ENCODE measurements at places on chromosomes 5 and 9. TPM values are rescaled to one million over a fixed set of nuclear protein-coding genes. Genes with fewer than 3 reads are reported as not detected.

GAS1 gene
- polyA plus RNA-seq, result 38.9 TPM

DNA sequence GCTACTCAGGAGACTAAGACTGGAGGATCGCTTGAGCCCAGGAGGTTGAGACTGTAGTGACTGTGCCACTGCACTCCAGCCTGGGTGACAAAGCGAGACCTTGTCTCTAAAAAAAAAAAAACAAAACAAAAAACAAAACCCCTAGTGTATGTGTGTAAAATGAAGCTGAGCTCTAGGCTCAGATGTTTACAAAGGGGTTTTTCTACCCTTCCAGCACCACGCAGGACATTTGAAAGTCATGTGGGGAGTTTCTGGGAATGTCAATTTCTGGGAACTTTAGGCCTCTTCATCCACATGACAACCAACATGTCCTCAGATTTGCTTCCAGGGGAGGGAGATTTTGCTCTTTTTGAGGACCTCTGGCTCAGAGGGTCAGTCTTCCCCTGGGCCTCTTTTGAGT is 42.4 kb upstream of the AIF1L start:
- no peak for DNase-seq

DNA sequence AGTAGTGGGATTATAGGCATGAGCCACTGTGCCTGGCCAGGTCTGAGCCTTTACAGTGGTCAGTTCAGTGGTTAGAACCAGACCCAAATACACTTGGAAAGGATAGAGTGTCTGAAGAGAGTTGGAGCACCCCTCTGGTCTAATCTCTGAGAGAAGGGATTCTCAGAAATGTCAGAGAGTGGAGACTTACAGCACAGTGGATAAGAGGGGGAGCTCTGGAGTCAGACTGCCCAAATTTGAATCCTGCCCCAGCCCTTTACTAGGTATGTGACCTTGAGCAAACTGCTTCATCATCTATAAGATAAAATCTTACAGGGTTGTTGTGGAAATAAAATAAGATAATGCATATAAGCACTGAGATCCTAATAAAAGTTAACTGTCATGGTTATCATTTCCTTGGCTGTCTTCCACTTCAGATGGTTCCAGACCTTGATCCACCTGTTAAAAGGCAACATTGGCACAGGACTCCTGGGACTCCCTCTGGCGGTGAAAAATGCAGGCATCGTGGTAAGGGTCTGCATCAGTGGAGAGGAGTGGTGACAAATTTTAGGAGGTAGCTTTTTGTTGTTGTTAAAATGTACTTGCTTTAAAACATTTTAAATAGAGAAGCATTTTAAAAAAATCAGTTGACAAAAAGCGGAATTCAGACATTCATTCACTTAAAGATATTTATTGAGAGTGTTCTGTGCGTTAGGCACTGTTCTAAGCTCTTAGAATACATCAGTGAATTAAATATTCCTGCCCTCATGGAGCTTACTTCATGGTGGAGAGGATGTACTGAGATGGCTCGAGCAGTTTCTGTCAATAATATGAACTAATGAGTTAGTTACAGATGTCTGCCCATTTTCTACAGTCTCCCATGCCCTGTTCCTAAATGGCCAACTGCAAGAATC is 16.0 kb downstream of the SLC36A1 start:
- DNase-seq, result no peak

DNA sequence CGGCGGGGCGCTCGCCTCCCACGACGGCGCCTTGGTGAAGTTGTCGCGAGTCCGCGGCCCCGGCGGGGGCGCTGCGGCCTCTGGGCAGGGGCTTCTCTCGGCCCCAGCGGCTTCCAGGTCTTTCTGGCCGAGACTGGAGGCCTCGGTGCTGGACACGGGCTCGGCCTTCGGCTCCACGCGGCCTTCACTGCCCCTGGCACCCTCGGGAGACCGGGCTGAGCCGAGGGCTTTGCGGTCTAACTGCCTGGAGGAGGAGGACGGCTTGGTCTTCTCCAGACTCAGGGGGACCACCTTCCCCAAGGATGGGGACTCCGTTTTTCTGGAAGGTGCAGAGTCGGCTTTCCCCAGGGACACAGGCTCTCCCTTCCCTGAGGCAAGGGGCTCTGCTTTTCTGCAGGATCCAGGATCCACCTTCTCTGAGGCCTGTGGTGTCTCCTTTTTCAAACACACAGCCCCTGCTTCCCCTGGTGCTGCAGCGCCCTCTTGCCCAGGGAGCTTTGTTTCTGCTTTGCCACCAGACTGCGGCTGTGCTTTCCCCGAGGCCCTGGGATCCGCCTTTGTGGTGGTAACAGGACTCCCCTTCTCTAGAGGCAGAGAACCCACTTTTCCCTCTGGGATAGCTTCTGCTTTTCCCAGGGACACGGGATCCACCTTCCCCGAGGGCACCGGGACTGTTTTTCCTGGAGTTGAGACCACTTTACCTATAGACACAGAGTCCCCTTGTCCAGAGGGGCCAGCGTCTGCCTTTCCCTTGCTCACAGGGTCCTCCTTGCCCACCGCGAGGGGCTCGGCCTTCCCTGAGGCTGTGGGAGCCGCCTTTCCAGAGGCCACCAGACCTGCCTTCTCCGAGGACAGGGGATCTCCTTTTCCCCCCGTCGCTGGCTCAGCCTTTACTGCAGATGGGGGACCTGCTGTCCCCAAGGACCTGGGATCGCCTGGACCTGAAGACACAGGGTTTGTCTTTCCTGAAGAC is 12.3 kb downstream of the GPRIN1 start:
- no peak for DNase-seq

GABRA1 gene
- polyA plus RNA-seq, result not detected

RECK gene
- 22.8 TPM for polyA plus RNA-seq

GRCh38 chr9:108845947-108846346 is 9.8 kb downstream of the ACTL7B start:
- DNase-seq, result no peak

TRIP13 gene
- 24.1 TPM for polyA plus RNA-seq

DNA sequence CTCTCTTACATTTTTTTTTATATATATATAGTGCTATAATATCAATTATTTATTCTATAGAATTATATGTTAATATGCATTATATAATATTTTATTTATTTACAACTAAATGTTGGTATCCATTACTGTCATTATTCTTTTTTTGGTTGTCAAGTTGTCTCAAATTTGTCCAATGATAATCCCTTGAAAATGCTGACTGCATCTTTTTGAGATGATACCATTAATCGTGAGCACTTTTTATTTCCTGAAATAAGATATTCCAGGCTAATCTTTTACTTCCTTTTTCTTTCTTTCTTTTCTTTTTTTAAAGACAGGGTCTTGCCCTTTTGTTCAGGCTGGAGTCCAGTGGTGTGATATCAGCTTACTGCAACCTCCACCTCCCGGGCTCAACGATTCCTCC is 12.7 kb upstream of the MPDZ start:
- DNase-seq, result no peak

GRCh38 chr5:59321642-59322041 is 571.9 kb downstream of the PDE4D start:
- DNase-seq, result no peak

DNA sequence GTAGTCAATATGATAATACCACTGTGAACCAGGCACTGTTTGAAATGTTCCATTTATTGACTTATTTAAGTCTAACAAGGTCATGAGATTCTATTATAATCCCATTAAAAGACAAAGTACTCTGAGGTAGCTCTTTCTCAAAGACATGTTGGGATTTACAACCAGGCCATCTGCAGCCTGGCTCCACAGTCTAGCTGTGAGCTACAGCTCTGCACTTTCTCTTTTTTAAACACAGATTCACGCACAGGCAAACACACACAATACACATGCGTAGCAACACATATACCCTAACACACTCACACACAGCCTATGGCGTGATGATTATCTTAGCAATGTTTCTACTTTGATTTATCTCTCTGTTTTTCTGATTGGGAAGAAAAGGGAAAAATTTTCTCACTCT is 174.3 kb downstream of the PRR16 start:
- DNase-seq, result no peak

NOL8 gene
- 13.2 TPM for polyA plus RNA-seq

DNA sequence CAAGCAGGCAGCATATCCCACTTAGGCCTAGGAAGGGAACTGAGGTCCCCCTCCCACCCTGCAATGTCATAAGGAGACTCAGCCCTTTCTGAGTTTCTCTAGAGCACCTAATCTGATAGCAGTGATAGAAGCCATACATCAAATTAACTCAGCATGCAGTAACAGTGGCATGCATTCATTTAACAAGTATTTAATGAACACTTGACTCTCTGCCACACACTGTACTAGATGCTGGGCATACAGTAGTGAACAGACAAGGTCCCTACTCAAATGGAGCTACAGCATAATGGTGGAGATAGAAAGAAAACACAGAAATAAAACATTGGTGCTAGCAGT is 58.6 kb downstream of the SLC22A5 start:
- no peak for DNase-seq

- DNase-seq, result no peak
These were observed 41.9 kb downstream of the MTRR start for GRCh38 chr5:7910738-7911428.

ARHGEF37 gene
- 1.3 TPM for polyA plus RNA-seq

GRCh38 chr5:145847499-145848497 is 12.7 kb upstream of the PRELID2 start:
- no peak for DNase-seq

GRCh38 chr5:79436821-79437220 is 77.1 kb downstream of the HOMER1 start:
- no peak for DNase-seq

DNA sequence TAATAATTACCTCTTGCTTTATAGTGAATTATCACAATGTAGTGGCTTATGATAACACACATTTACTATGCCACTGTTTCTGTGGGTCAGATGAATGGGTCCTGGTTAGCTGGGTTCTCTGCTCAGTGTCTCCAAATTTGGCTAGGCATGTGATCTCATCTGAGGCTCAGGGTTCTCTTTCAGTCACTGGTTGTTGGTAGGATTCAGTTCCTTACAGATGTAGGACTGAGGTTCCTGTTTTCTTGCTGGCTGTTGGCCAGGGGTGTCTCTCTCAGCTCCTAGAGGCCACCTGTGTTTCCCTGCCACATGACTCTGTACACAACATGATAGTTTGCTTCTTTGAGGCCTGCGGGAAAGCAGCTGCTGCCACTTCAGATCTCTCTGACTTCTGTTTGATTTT is 7.1 kb downstream of the NFX1 start:
- no peak for DNase-seq

ZNF883 gene
- 2.3 TPM for polyA plus RNA-seq

ITGA1 gene
- 9.9 TPM for polyA plus RNA-seq

DNA sequence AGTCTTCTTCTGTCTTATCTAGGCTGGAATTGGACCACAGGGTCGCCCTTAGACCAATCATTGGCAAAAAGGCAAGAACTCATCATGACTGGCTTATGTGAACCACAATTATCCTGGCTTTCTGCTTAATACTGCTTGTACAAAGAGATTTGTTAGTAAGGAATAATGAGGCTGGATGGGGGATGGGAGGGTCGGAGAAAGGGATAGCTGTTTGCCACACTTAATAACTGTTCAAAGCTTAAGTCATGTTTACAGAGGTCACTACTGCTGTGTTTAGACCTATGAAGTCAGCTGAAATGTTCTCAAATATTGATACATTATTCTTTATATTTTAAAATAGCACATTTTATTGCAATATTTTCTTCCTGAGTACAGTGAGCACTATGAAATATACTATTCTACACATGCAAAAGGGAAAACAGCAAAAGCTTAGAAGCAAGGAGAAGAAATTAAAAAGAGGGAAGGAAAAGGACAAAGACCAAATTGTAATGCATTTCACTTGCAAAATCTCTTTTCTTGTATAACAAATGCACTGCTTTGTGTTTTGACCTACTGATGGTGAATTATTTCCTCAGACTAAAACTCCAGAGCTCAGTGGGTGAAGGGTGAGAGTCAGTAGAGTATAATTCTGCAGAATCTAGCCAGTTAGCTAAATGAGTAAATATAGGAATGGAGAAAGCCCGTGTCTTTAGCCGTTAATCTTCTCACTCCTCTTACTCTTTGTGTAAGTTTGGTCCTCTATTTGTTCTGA is 404.9 kb upstream of the ZNF608 start:
- no peak for DNase-seq

CARD9 gene
- 1.7 TPM for polyA plus RNA-seq

DNA sequence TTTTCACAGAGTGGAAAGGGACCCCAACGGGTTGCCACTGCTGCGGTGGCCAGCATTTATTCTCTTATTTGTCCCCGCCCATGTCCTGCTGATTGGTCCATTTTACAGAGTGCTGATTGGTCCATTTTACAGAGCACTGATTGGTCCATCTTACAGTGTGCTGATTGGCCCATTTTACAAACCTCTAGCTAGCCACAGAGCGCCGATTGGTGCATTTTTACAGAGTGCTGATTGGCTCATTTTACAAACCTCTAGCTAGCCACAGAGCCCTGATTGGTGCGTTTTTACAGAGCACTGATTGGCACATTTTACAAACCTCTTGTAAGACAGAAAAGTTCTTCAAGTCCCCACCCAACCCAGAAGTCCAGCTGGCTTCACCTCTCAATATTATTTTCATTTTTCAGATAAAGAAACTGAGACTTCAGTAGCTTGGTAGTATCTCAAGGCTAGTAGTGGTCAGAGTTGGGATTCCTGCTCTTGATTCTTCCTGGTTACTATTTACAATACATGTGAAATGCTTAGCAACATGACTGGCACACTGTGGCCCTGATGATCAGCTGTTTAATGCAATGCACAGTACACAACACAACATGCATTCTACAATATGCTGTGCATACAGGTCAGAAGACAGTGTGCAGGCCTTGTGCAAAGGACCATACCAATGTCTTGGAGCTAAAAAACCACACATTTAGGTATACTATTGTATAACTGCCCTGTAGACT is 63.6 kb upstream of the BOD1 start:
- DNase-seq, result no peak

GRCh38 chr5:111392181-111392580 is 120.2 kb downstream of the STARD4 start:
- no peak for DNase-seq

DNA sequence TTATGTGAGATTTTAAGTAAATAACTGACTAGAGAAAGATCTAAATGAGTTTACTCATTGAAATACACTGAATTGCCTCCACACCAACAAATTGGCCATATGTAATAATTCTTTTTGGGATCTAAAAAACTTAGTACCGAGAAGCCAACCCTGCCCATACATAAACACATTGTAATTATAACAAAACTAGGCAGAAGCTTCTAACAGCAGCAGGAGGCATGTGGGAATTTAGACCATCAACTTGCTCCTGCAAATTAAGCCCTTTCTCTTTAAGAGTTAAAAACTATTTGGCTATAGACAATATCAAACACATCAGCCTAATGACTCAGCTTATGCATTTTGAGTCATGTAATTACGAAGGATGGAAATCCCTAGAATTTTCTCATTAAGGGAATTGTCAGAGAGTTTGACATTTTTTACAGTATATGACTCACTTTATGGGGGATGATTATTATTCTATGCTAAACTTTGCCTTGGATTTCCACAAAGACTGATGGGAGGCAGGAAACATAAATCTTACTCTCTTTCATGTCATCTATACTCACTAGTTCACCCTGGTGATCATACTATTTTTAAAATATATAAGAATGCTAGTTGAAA is 1.0 kb downstream of the IL7R start:
- no peak for DNase-seq

- DNase-seq, result no peak
These were observed 114.3 kb downstream of the SLC1A3 start for GRCh38 chr5:36720688-36721087.

DNA sequence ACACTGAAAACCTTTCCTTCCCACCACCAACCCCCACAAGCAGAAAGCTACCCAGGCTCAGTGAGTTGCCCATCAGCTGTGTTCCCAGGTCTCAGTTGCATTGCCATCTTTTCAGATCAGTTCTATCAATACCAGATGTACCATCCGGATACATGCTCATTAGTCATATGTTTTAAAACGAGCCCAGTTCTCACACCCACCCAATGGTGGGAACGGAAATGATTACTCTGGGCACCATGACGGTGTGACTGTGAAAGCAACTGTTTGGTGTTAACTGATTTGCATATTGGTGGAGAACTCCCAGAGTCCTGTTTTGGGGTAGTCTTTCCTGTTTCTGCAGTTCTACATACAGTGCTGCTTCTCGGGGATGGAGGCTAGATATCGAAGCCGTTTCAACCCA is 212.3 kb downstream of the TRIM36 start:
- DNase-seq, result no peak
